ENCODE measurements at places on chromosomes 3 and 15.

DNA sequence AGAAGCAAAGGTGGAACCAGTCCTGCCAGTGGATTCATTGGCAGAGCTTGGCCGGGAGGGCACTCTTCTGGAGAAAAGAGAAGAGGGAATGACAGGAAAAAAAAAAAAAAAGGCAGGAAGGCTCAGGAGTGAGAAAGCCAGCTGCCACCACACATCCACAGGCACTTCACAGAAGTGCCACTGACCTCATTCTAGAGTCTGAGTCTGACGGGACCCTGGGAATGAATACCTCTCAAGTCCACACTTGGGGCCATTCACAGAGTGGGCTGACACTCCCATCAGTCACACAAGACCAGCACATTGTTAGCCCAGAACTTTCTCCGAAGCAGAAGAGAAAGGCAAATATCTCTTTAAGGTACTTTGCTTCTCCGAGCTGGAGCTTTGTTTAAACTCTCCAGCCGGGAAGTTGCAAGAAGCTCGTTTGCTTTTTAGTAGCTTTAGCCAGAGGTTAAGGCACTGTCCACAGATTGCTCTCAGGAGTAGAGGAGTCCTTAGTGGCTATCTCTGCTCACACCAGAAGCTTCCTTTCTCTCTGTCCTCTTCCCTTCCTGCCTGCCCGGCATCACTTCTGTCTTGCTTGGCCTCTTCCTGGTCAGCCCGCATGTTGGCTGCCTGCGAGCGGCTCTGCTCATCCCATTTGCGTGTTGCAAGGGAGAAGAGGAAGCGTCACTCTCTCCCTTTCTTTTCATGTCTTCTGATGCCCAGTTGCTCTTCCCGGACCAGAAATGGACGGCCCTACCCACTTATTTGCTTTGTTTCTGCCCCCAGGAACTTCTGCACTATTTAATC is 53.8 kb downstream of the CMTM6 start:
- DNase-seq: no peak

- DNase-seq: no peak
These were observed 99.8 kb downstream of the MEGF11 start for GRCh38 chr15:66153549-66154415.

- no peak for DNase-seq
These were observed 348.3 kb upstream of the TMCO5A start for GRCh38 chr15:37586011-37586583.

GRCh38 chr3:190619761-190620160 is 105.9 kb downstream of the IL1RAP start:
- no peak for DNase-seq

DNA sequence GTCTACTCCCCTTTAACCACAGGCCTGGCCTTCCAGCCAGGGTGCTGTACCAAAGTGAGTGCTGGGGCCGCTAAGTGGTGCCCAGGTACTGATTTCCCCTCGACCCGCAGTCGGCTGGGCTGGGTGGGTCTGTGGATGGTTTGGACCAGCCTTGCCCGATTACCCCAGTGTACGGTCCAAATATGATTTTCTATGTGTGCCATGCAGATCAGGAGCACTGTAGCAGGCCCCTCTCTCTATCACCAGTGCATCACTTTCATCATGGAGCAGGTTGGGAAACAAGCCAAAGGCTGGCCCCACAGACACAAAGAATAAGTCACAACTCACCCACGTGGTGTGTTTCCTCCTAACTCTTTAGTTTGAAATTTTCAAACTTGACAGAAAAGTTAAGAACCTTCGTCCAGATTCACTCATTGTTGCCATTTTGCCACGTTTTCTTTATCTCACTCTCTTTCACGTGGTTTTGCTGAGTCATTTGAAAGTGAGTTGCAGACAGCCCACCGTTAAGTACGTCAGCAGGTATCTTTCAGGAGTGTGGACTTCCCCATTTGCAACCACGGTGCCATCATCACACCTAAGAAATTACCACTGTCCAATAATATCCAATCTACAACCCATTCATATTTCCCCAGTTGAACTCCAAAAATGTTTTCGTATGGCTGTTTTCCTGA is 37.0 kb downstream of the ZNF710 start:
- no peak for DNase-seq

DNA sequence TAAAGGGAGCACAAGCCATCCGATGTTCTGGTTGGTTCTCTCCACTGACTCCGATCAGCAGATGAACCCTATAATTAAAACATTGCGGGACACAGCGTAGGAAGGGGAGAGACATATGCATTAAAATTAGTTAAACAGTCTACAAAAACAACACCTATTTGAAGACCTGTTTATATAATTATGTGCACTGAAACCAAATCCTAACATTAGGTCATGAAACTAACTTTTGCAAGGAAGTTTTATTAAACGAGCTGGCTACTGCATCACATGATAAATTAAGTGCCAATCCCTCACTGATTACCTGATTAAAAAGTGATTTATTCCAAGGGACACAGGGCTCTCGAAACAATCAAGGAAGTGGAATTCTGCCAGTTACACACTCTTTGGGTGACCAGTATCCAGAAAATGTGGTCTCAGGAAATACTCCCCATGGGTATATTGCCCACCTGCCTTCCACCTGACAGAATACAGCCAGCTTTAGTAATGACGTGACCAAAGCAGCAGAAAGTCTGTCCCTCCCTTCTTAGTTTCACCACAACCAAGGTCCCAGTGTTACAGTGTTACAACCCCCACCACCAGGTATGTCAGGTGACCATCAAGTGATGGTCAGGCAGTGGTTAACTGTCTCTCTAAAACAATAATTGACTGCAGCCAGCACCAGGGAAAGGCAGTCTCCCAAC is 69.5 kb downstream of the HERC1 start:
- no peak for DNase-seq

DNA sequence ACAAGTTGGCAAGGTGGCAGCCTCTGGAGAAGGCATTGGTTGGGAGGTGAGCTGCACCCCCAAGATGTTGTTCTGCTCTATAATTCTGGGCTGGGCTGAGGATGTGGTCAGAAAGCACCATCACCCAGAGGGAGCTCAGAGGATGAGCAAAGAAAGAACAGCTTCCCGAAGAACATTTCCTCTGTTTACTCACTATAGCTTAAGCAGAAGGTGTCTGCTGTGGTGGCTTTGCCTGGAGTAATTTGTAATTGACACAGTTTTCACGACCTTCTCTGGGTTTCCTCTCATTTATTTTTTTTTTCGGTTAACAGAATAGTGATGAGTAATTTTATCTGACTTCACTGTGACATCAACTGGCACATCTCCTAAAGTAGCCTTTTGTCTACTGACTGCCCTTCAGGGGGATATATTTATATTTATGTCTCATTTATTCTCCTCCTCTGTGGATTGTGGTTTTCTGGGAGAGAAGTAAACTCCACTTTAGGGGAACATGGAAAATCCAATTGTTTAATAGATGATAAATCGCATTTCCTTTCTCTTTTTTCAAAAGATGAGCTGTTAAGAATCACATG is 49.5 kb upstream of the ABHD17C start:
- DNase-seq: no peak

DNA sequence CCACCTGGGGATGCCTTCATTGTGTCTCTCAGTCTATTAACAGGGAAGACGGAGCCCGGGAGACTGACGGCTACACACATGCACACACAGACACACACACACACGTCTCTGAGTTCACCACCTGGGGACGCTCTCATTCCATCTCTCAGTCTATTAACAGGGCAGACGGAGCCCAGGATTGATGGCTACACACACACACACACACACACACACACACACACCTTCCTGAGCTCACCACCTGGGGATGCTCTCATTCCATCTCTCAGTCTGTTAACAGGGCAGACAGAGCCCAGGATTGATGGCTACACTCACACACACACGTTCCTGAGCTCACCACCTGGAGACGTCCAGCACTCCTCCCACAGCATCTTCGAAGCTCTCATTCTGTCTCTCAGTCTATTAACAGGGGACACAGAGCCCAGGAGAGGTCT is 143.9 kb downstream of the OR4M2 start:
- DNase-seq: no peak

DNA sequence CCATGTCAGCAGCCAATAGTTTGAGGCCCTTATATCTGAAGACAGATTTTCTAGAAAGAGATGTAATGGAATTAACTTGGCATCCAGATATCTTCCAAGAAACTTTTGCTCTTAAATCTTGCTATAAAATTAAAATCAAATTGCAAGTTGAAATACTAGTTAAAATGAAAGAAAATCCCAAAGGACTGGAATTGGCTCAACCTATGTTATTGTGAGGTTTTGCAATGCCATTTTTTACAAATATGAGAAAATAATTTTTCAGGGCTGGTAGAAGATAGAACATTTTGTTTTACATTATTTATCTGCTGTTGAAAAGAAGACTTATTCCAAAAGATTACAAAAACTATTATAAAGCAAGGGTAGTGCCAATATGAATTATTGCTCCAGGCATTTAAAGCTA is 92.2 kb upstream of the AGTR1 start:
- no peak for DNase-seq

GRCh38 chr3:195715134-195715533 is 5.6 kb upstream of the MUC20 start:
- no peak for DNase-seq
